ENCODE measurements at places on chromosomes 1 and 21. TPM values are rescaled to one million over a fixed set of nuclear protein-coding genes. Genes with fewer than 3 reads are reported as not detected.

The SLFNL1 gene
- total RNA-seq, result 0.22 TPM

The GJA9 gene
- not detected for total RNA-seq

DNA sequence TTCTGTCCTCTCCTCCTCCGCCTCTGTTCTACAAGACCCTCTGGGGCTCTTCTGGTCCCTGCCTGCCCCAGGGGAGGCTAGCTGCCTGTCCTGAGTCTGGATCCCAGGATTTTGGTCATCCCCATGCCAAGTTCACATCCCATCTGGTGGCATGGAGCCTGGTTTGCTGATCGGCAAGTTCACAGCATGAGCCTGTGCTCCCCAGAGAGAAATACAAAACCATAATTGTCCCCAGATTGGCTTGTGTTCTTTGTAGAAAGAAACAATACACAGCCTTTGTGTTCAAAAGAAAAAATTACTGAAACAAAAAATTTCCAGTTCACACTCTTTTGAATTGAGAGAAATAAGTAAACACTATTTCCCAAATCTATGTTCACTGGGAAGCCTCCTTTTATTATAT is 149.4 kb upstream of the ZC3H12A start:
- DNase-seq, result no peak

- DNase-seq, result no peak
These were observed 156.5 kb downstream of the HIVEP3 start for GRCh38 chr1:41762251-41762650.

DNA sequence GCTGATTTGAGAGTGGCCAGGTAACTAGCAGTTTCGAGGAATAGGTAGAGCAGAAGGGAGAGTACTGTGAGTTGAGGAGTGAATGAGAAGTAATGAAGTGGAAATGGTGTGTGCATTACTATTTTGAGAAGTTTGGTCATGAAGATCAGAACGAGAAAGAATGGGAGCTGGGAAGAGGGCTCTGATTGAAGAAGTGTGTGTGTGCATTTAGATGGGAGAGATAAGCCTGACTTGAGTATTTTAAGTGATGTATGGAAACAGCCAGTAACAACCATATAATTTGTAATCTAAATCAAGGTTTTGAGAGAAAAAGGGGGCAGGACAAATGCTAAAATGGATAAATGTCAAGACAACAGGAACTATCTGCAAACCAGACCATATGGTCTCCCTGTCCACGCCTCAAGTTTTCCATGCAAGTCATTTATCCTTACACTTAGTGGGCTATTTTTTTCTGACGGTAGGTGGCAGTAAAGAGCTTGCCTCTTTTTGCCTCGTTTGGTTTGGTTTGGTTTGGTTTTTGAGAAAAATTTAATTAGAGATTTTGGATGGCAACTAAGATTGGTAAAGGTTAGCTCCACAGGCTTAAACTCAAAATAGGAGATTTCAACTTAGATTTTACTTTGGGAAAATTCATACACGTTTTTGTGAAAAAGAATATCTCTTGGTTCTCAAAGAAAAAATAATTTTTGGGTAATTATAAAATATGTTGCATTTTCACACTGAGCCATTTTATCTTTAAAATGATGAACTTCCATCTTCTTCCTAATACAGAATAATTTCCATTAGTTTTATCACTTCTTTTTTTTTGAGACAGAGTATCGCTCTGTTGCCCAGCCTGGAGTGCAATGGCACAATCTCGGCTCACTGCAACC is 9.5 kb upstream of the B3GALNT2 start:
- no peak for DNase-seq
